ENCODE measurements at places on chromosomes 6 and 20.

DNA sequence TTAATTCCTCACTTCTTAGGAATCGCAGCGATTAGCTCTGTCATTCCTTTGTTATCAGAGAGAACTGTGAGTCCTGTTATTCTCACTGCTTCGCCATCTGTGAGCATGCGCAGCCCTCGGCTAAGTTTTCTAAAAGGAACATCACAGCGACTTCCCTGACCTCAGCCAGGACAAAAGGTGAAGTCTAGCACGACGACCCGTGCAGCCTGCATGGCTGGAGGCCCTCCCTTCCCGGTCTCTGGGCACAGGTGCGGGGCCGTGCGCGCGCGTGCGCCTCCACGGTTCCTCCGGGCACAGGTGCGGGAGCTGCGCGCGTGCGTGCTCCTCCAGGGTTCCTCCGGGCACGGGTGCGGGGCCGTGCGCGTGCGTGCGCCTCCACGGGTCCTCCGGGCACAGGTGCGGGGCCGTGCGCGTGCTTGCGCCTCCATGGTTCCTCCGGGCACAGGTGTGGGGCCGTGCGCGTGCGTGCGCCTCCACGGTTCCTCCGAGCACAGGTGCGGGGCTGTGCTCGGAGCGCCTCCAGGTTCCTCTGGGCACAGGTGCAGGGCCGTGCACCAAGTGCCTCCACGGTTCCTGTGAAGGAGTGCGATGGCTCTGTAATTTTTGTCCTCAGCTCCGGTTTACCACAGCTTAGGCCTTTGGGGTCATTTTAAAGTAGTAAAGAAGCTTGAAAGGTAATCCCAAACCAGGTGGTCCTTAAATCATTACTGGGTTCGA is 212.3 kb downstream of the ERMARD start:
- DNase-seq, result no peak

GRCh38 chr20:24096864-24097450 is 108.4 kb upstream of the GGTLC1 start:
- DNase-seq, result no peak

GRCh38 chr20:2153326-2153725 is 51.7 kb downstream of the STK35 start:
- DNase-seq, result no peak

DNA sequence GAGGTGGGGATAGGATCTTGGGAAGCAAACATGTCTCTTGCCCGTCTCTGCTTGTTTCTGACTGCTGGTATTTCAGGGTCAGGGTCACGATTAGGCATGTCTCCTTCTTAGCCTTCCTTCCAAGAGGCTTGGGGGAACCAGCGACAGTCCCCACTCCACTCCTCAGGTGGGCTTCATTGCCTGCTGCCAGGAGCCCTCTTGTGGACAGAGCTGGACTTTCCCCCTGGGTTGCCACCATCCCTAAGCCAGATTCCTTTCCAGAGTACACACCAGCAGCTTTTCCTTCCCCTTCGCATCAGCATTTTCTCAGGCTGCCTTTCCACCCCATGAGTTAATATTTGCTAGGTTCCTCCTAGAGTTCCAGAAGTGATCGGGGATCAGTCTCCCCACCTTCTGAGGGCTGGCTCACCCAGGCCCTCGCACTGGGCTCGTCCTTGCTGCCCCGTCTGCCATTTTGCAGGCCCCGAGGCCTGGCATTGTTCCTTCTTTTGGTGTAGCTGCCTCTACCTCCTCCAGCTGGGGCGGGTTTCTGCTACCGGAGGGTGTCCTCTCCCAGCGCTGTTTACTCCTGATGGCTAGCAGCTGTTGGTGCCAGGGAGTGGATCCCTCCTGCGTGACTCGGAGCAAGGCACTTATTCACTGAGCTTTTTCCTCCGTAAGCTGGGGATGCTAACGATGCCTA is 8.8 kb upstream of the C20orf144 start:
- DNase-seq, result peak; percentile 17

DNA sequence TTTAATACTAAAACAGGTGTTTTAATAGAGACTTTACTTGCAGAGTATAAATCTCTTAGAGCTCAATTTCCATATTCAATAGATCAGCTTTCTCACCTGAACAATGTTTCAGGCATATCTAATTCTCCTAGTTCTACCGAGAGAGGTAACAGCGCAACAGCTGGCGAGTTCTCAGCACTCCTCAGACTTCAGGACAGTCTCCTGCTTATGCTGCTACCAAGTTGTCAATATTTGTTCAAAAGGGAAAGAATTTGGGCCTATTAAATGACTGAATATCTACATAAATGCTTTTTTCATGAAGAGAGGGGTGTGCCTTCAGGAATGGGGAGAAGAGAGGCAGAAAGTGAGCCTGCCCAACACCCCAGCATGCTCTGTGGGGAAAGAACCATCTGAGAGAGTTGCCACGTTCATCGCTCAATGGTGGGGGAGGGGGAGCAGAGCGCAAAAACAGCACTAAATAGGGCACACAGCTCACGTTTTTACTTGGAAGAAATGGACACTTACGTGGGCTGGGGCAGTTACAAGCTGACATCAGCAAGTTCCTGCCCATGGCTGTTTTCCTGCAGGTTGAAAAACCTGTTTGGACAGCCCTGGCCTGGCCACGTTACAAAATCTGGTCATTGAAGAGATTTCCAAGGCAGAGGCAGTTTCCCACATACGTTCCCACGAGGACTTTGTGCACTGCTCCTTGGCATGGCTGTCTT is 38.0 kb downstream of the EZR start:
- no peak for DNase-seq

DNA sequence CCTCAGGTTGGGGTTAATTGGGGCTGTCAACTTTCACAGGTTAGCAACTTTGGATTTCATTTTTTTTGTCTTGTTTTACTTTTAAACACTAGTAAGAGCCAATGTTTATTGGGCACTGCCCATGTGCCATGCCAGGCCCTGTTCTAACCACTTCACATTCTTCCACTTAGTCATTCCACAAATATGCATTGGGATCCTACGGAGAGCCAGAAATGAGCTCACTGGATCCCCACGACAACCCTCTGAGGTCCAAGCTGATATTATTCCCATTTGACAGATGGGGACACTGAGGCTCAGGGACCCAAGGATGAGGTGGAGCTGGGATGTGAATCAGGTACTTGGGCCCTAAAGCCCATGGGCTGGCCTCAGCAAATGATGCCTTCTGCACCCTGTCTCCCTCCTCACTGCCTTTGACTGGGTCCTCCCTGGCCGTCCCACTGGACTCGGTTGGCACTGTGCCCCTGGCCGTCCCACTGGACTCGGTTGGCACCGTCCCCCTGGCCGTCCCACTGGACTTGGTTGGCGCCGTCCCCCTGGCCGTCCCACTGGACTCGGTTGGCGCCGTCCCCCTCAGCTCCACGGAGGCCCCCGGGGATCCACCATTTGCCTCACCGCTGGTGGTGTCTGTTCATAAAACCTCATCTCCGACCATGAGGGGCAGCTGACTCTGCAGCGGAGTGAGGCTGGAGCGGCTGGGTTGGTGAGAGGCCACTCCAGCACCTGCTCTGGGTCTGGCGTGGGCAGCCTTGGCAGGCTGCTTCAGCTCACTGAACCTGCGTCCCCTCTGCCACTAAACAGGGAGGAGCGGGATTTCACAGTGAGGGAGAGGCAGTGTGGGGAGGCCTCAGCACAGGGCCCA is 4.8 kb upstream of the PMEPA1 start:
- DNase-seq, result no peak

GRCh38 chr6:101932704-101933103 is 539.2 kb downstream of the GRIK2 start:
- no peak for DNase-seq

- no peak for DNase-seq
These were observed 22.9 kb downstream of the STX7 start for GRCh38 chr6:132490024-132490423.

DNA sequence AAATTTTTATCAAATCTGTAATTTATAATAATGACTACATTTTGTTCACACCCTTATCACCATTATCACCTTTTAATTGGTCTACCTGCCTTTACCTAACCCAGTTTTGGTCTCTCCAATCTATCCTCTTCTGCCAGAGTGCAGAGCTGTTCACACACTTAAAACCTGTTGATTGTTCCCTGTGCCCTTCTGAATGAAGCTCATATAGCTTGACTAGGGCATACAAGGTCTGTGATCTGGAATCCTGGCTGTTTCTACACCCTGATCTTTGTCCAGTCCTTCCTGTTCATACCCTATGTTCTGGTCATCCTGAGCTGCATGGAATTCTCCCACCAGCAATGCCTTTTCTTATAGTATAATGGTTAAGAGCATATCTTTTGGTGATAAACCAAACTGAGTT is 28.9 kb upstream of the SUMO4 start:
- no peak for DNase-seq

DNA sequence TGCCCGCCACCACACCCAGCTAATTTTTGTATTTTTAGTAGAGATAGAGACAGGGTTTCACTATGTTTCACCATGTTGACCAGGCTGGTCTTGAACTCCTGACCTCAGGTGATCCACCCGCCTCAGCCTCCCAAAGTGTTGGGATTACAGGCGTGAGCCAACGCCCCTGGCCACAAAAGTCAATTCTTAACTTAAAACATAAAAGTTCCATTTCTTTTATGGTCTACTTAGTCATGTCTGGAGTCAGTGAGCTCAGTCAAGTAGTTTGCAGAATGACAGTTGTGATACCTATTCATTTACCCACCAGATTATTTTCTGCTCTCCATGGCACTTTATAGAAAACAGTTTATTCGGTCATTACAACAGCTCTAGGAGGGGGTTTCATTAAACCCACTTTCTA is 103.1 kb upstream of the ESR1 start:
- DNase-seq, result no peak

GRCh38 chr6:13766201-13766634 is 48.1 kb downstream of the MCUR1 start:
- DNase-seq, result no peak

- DNase-seq, result no peak
These were observed 57.4 kb downstream of the B4GALT5 start for GRCh38 chr20:49656304-49656703.

DNA sequence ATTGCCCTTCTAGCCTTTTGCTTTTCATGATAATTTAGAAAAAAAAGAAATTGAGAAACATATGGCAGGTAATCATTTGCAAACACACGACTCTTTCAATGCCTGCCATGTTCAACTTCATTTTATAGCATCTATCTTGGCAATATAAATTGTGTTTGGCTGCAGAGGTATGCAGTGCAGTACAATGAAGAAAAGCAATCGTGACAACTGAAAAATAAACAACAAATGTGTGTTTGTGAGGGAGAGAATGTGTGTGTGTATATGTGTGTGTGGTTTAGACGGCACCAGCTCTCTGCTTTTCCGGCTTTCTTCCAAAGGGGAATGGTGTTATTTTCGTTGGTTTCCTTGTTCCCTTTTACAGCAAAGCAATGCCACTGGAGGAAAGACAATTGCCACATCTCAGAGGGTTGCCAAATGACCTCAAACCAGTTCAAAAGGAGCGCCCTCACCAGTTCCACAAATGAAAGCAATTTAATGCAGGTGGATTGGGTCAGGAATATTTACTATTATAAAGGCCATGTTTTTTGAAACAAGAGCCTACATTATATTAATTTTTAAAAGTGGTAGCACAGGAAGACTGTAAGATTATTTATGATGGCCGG is 587.2 kb downstream of the PRKN start:
- no peak for DNase-seq

GRCh38 chr6:16338577-16339264 is 100.3 kb downstream of the GMPR start:
- no peak for DNase-seq

GRCh38 chr6:95292011-95292410 is 285.3 kb upstream of the MANEA start:
- DNase-seq, result no peak

GRCh38 chr20:63642527-63643247 is 10.5 kb downstream of the STMN3 start:
- no peak for DNase-seq

DNA sequence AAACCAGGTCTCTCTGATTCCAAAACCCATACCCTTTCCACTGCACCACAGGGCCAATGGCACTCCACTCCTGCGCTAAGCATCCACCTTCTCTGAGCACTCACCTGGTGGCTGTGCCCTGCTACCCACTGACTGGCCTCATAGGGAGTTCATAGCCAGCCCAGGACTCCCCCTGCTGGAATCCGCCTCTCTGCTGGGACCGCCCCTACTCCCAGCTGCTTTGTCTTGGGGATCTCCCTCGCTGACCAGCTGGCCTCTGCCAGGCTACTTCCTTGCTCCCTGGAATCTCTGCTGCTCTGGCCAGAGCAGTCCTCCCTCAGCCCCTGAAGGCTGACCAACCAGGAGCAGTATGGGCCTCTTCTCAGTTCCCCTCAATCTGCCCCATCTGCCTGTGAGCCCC is 129.7 kb downstream of the FAXC start:
- DNase-seq, result no peak

- no peak for DNase-seq
These were observed 16.2 kb downstream of the TNXB start for GRCh38 chr6:32092760-32093497.

- DNase-seq, result no peak
These were observed 197.7 kb downstream of the FAXC start for GRCh38 chr6:99151634-99152346.

- no peak for DNase-seq
These were observed 47.8 kb downstream of the PSMB1 start for GRCh38 chr6:170505306-170505705.

GRCh38 chr6:73790574-73790973 is 94.6 kb downstream of the CD109 start:
- DNase-seq, result no peak

- peak; percentile 47 for DNase-seq
These were observed 36.8 kb downstream of the YTHDF1 start for GRCh38 chr20:63178889-63179686.

- no peak for DNase-seq
These were observed 395.7 kb upstream of the MAP3K7 start for GRCh38 chr6:90982581-90982980.

DNA sequence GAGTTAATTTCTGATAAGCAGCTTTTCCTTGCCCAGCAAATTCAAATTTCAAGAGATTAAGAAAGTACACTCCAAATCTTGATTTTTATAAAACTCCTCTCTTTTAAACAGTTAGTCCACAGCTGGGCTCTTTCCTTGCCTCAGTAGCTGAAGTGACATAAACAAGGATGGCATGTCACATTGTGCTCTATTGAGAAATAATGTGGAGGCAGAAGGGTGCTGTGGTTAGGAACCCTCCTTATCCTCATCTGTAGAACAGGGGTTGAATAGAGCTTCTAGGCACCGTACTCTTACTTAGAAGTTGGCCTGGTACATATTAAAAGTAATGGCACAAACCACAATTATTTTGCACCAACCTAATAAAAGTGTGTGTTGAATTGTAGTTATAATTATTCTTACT is 70.3 kb downstream of the RSPO3 start:
- no peak for DNase-seq

DNA sequence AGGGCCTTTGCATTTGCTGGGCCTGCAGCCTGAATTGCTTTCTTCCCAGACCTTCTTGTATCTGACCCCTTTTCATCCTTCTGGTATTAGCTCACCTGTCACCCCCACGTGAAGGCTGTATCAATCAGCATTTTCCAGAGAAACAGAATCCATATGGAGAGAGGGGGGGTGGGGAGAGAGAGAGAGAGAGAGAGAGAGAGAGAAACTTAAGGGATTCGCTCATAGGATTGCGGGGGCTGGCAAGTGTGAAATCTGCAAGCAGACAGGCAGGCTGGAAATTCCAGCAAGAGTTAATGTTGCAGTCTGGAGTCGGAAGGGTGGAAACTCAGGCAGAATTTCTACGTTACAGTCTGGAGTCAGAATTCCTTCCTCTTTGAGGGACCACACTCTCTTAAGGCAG is 410.7 kb upstream of the SULF2 start:
- no peak for DNase-seq

Data from hypothalamus (tissue), 51 donors.